ENCODE measurements at places on chromosomes 5 and 9.

- DNase-seq: no peak
Measured at GRCh38 chr5:1292139-1292538, 2.7 kb downstream of the TERT start.

GRCh38 chr5:10655972-10656830 lies 92.3 kb downstream of the ANKRD33B start:
- no peak for DNase-seq

- DNase-seq: no peak
Measured at GRCh38 chr9:135552698-135553171, 6.8 kb downstream of the OBP2A start.

DNA sequence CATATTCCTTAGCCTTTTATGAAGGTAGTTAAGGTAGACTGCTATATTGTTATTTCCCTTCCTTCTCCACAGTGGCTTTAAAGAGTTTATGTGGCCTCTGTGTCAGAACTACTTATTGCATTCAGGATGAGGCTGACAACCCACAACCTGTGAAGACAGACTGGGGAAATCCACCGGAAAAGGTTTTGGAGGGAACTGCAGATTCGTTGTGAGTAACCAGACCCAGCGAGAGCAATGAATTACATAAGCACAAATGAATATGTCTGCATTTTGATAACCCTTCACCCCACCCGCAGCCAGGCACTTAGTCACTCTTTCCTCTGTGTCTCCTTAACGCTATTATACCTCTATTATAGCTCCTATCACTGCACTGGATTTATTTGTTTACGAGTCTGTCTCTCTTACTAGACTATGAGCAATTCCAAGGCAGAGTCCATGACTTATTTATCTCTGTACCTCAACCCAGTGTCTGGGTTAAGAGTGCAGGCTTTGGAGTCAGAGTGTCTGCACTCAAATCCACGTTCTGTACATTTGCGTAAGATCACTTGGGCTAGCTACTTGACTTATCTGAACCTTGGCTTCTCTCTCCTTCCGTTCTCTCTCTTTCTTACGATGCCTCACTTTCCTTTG lies 19.2 kb downstream of the KCTD16 start:
- DNase-seq: peak; percentile 75

GRCh38 chr5:179375831-179376365 lies 30.6 kb upstream of the ADAMTS2 start:
- no peak for DNase-seq

GRCh38 chr5:8905021-8905420 lies 640.9 kb downstream of the SEMA5A start:
- no peak for DNase-seq

- no peak for DNase-seq
Measured at GRCh38 chr5:62780888-62781287, 202.3 kb downstream of the LRRC70 start.

DNA sequence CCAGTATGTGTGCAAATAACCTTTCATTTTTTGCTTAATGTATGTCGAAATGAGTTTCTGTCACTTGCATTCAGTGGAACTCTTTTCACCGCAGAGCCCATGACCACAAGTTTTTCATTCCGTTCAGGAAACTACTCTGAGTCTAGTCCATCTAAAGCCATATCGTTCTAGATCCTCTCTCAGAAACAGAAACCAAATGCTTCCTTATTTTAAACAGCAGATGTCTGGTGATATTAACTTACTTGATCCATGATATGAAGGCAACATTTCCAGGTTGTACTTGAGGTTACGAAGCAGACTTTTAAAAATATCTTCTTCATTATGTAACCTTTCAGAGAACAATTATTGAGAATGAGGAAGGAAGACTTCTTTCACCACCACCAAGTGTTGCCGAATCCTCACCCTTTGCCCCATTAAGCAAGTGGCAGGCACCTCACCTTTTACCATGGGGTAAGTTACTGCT lies 72.4 kb upstream of the GNAQ start:
- DNase-seq: no peak

DNA sequence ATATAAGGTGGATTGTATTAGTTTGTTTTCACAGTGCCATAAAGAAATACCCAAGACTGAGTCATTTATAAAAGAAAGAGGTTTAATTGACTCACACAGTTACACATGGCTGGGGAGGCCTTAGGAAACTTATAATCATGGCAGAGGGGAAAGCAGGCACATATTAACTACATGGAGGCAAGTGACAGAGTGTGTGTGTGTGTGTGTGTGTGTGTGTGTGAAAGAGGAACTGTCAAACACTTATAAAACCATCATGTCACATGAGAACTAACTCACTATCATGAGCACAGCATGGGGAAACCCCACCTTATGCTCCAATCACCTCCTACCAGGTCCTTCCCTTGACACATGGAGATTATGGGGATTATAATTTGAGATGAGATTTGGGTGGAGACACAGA lies 118.6 kb downstream of the SPEF2 start:
- DNase-seq: no peak

DNA sequence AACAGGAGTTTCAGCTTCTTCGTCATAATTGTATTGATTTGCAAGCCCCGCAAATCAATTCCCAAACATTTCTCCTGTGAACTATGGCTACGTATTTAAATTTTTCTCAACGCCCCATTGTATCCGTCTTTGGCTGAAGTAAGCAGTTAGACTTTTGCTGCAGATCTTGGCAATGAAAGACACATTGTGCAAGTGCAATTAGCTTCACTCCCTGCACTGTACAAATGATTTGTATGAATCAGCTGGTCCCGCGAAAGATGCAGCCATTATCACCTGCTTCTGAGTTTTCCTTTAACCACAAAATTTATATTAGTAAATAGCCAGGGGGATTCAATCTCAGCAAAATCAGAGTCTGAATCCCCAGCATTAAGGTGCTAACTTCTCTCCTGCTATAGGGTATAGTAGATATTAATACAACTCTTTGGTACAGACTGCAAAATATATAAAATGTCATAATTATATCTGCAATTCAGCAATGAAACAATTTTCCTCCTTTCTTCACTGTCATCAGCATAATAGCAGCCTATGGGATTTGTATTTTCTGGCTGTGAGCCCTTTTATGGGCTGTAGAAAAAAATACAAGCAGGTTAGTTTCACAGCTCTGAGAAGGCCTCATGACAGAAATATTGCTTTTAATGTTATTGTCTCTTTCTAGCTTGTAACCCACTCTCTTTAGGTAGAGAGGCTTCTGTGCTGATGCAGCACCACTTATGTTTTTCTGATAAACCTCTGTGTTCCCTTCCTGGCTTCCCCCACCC lies 68.4 kb upstream of the SMARCA2 start:
- no peak for DNase-seq

GRCh38 chr5:145350513-145350912 lies 484.6 kb downstream of the PRELID2 start:
- no peak for DNase-seq

DNA sequence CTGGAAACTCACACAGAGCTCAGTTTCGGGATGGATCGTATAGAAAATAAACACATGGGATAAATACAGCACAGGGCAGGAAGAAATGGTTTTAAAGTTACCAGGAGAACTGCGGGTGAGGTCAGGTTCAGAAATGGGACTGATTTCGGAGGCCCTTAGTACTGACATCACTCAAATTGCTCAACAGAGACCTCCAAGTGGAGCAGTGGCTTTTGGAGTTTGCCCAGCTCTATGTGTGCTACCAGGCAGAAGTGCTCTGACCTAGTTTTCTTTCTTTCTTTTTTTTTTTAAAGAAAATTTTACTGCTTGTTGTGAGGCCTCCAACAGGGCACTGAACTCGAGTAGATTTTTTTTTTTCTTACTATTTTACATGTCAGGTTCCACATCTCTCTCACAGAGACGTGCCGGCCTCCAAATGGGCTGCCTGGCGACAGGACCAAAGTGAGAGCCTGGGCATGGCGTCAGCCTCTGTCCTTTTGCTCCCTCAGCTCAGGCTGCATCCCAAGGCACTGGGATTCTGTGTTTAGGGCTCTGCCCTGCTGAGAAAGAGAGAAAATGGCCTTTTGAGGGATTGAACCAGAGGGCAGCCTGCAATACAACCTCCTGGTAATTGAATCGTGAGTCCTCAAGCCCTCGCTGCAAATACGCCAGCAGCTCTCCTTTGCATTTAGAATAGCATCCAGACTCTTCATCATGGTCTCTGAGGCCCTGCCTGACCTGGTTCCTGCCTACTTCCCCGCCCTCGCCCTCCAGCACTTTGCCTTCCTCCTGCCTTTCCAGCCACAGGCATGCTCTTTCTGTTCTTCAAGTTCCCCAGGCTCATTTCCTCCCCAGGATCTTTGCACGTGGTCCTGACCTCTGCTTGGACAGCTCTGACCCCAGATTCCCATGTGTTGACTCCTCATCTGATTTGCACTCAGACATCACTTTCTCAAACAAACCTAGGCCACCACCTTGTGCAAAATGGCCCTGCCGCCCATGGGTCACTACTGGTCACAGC lies 173.5 kb downstream of the FGF1 start:
- DNase-seq: no peak

GRCh38 chr5:6296524-6296923 lies 81.8 kb downstream of the MED10 start:
- no peak for DNase-seq

GRCh38 chr9:84054341-84055010 lies 73.9 kb downstream of the RMI1 start:
- DNase-seq: no peak

DNA sequence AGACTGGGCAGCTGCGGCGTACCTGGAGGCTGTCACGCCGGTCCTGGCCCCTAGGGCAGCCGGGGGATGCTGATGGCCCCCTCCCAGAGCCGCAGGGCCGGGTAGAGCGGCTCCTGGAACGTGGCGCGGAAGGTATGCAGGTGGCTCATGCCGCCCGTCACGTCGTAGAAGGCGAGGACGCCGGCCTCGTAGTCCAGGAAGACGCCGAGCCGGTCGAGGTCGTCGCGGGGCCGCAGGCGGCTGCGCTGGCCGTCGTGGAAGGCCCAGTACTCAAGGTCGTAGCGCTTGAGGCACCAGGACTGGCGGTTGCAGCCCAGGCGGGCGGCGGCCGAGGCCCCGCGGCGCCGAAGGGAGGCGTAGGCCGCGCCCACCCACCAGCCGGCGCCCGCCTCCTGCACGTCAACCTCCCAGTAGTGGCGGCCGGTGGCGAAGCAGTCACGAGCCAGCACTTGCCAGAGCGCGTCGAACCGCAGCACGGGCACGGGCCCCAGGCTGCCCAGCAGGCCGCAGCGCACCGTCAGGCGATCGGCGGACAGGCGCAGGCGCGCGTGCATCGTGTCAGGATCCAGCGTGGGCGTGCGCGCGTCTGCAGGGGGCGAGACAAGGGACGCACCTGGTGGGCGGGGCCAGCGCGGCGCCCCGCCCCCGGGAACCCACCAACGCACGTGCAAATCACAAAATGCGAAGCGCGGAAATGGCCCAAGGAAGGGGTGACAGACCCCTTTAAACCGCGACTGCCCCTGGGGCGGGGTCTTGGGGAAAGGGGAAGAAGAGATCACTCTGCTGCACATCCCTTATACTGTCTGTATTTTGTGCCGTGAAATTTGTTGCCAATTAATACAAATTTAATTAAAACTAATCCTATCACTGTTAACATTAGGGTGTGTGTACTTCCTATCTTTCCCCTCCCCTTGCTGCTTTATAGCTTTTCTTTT lies 31.2 kb downstream of the NANS start:
- peak; percentile 20 for DNase-seq

DNA sequence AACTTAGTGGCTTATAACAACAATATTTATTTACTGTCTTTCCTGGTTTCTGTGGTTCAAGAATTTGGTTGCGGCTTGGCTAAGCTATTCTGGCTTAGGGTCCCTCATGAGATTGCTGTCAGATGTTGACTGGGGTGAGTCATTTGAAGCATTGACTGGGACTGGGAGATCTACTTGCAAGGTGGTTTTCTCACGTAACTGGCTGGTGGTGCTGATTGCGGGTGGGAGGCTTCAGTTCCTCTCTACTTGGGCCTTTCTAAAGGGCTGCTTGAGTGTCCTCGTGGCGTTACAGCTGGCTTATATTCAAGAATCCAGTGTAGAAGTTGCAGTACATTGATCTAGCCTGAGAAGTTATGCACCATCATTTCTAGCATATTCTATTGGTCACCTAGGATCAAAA lies 218.5 kb upstream of the ELAVL2 start:
- DNase-seq: no peak

DNA sequence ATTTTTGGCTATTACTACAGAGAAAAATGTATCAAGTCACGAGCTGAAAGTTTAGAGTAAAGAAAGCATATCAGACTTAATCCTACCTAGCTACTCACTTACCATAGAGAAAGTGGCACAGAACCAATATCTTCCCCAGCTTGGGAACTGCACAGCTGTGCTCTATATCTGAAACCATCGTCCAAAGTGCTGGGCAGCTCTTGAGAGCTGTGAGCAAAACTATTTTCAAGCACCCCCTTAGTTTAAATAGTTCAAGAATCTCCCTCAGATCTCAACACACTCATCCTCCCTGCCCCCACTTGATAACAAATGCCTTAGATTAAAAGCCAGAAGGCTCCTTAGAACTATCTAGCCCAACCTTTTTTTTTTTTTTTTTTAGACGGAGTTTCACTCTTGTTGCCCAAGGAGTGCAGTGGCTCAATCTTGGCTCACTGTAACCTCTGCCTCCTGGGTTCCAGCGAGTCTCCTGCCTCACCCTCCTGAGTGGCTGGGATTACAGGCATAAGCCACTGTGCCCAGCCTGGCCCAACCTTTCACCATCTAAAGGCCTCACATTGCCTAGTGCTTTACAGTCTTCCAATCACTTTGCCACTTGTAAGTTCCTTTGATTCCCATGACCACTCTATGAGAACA lies 94.2 kb upstream of the APC start:
- DNase-seq: no peak

DNA sequence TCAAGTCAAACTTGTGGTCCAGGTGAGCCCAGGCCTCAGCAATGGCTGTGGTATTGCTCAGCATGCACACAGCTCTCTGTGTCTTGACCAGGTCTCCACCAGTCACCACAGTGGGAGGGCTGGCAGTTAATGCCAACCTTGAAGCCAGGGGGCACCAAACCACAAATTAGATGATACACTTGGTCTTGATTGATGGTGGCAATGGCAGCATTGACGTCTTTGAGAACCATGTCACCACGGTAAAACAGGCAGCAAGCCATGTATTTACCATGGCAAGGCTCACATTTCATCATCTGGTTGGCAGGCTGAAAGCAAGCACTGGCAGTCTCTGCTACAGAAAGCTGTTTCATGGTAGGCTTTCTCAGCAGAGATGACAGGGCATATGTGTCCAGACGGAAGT lies 40.0 kb downstream of the NIM1K start:
- peak; percentile 9 for DNase-seq

- DNase-seq: no peak
Measured at GRCh38 chr5:119445544-119445943, 6.8 kb upstream of the HSD17B4 start.

- no peak for DNase-seq
Measured at GRCh38 chr5:57402348-57402747, 80.3 kb downstream of the ACTBL2 start.

DNA sequence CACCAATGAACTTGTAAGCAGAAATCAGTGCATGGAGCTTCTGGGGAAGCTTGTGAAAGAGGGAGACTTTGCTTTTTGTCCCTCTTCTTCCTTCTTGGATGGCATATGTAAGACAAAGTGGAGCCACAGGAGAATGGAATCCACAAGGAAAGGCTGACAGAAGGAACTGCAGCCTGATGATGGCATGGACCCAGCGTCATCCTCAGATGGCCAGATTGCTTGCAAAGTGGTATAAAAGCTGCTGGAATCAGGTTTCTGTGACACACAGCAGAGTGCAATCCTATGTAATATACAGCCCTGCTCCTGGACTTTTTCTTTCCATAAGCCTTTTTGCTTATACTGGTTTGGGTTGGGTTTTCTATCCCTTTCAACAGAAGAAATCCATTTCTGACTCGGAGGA lies 31.4 kb upstream of the SPARC start:
- no peak for DNase-seq

GRCh38 chr5:147393874-147394672 lies 115.8 kb downstream of the DPYSL3 start:
- DNase-seq: no peak

Measured in CD8-positive, alpha-beta T cell (primary cell).